ENCODE measurements at places on chromosomes 16 and 17.

DNA sequence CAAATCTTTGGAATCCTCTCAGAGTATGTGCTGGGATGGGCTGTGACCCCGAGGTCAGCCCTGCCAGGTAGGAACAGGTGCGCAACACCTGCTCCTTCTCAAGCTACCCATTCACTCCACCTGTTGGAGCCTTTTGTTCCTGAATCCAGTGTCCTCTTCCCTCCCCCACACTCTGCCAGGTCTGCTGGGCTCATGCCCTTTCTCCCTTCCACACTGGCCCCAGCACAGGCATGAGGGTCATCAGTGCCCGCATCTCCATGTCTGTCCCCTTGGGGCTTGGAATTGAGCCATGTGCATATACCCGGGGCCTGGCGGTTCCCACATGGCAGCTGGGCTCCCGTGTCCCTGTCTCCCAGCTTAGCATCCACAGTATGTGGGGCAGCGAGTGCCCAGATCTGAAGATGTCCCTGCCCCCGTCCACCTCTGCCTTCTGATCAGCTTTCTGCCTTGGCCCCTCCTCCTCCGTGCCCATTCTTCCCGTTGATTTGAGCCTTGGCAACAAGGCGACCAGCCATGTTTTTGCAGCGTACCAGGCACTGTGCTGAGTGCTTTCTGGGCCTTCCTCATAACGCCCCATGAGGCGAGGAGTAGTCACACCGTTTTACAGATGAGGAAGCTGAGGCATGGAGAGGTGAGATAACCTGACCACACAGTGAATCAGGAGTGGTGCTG is 102.2 kb downstream of the RAP1GAP2 start:
- DNase-seq = no peak

GRCh38 chr17:64384253-64385186 is 6.1 kb downstream of the PECAM1 start:
- DNase-seq = no peak

GRCh38 chr16:1159973-1160772 is 7.3 kb downstream of the CACNA1H start:
- DNase-seq = no peak

DNA sequence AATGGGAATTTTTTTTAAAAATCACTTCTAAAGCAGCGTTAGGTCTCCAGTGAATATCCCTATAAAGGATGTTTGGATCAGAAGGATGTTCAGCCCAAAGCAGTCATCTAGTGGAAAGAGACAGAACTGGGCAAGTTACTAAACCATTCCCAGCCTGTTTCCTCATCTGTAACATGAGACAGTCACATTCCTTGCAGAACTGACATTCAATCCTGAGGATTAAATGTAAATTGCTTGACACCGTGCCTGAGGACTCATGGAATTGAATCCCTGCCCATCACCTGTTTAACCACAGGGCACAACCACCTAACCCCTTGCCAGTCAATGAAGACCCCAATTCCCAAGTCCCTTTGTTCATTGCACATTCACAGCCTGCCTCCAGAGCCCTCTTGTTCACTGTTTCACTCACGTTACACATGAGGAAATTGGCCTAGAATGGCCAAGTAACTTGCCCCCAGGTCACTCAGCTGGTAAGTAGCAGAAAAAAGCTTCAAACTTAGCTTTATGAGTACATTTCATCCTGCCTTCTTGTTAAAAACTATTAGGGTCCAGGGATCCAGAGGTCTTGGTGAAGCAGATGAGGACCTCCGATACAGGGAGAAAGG is 1.4 kb downstream of the CMTM2 start:
- DNase-seq = no peak

- DNase-seq = no peak
These were observed 144.3 kb upstream of the MYOCD start for GRCh38 chr17:12521416-12521815.

GRCh38 chr17:27634026-27634335 is 3.0 kb downstream of the LGALS9 start:
- no peak for DNase-seq

DNA sequence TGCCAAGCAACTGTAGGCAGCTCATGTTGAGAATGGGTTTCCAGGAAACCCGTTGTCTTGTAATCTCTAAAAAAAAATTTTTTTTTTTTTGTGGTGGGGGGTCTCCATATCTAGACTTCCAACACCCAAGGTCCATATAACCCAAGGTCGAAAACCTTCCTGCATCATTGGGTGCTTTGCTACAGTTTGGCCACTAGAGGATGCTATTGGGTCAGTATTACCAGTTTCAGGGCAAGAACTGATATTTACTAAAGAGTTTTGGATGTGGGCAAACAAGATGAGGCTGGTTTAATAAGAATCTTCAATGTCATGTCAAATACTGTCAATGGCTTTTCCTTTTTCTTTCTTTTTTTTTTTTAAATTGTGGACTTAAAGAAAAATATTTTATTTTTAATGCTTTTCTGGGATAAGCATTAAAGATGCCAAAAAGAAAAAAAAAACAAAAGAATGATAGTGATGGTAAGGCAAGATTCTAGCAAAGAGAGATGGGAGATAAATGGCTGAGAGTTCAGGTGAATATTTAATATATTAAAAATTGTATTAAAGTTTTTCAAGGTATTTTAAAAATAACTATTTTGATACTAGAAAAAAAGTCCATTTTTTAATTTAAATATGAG is 62.2 kb downstream of the DHRS7C start:
- no peak for DNase-seq

DNA sequence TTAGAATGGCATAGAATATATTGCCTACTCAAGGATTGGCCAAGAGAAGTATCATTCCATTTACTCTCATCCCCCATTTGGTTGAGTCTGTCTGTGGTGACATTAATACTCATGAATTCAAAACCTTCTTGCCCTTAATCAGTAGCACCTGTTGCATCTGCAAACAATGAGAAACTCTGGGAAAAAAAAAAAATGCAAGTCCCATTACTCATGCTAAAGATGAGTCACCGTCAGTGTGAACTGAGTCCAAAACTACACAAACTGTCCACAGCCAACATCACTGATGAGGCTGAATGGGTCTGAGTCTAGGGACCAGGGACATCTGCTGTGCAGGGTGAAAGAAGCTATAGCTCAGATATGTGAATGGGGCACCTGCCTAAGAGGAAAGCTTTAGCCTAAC is 96.9 kb upstream of the ADAMTS18 start:
- DNase-seq = no peak

DNA sequence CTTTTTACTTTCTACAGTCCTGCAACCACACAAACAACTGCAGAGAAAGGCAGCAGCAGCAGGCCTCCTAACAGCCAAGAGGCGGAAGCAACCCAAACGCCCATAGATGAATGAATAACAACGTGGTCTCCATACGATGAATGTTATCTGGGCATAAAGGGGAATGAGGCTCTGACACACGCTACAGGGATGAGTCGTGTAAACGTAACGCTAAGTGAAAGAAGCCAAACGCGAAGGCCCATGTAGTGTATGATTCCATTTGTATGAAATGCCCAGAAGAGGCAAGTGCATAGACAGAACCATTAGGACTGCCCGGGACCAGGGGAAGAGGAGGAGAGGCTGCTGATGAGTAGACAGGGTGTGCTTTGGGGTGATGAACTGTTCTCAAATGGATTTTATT is 94.8 kb upstream of the DNAH17 start:
- no peak for DNase-seq

- DNase-seq = no peak
These were observed 111.7 kb downstream of the NLK start for GRCh38 chr17:28154214-28154613.

DNA sequence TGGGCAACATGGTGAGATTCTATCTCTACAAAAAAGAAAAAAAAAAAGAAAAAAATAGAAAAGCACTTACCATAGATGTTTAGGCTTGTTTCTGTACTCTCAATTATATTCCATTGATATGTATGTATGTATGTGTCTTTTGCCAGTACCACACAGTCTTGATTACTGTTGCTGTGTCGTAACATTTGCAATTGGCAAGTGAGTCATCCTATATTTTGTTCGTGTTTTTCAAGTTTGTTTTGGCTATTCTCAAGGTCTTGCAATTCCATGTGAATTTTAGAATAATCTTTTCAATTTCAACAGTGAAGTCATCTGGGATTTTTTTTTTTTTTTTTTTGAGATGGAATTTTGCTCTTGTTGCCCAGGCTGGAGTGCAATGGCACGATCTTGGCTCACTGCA is 19.3 kb downstream of the SPECC1 start:
- no peak for DNase-seq

- no peak for DNase-seq
These were observed 1.1 kb upstream of the CACNG1 start for GRCh38 chr17:67043283-67043682.

- no peak for DNase-seq
These were observed 107.3 kb upstream of the MAF start for GRCh38 chr16:79707876-79708275.

GRCh38 chr16:47016700-47017133 is 43.2 kb upstream of the DNAJA2 start:
- no peak for DNase-seq

DNA sequence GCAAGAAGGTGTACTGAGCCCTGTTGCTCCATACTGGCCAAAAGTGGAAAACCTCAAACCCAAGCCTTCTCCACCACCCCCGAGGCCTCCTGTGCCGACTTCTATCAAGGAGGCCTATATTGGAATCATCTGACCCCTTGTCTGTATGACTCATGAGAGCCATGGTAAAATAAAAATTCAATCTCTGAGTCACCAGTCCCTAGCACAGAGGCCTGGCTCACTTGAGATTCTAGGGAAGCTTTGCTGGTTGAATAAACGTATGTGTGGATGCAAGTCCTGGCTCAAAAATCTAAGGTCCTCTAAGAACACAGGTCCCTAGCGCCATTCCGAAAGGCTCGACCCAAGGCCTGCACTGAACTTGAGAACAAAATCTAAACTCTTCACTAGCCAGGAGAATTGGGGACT is 15.0 kb downstream of the NSMCE1 start:
- DNase-seq = no peak

GRCh38 chr17:56824503-56824902 is 9.2 kb downstream of the C17orf67 start:
- no peak for DNase-seq

- DNase-seq = no peak
These were observed 6.2 kb upstream of the ABCA8 start for GRCh38 chr17:68961214-68961882.

- no peak for DNase-seq
These were observed 7.1 kb upstream of the DCAF7 start for GRCh38 chr17:63542942-63543821.

DNA sequence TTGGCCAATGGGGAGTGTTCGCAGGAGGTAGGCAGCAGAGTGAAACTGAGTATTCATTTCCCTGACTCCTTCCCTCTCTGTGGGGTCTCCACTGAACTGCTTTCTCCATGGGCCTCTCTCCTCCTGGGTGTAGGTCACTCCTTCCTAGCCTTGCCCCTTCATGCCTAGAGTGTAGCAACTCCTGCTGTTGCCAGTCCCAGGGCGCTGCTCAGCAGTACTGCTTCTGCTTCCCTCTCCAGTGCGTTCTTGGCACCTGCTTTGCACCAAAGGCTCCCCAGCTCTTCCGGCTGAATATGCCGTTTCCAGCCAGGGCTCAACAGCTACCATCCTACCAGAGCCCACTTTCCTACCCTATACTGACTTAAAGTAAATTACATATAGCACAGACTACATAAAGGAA is 92.2 kb downstream of the MAF start:
- DNase-seq = no peak

GRCh38 chr17:78412403-78412802 is 34.0 kb downstream of the PGS1 start:
- no peak for DNase-seq

GRCh38 chr16:47320546-47321310 is 140.1 kb downstream of the ITFG1 start:
- no peak for DNase-seq

GRCh38 chr17:82050152-82050760 is 1.4 kb downstream of the RFNG start:
- DNase-seq = no peak

GRCh38 chr16:51607201-51607651 is 456.2 kb upstream of the SALL1 start:
- DNase-seq = no peak
